NCI-H82 (cell line): ENCODE measurements at places on chromosomes 3 and 15.

DNA sequence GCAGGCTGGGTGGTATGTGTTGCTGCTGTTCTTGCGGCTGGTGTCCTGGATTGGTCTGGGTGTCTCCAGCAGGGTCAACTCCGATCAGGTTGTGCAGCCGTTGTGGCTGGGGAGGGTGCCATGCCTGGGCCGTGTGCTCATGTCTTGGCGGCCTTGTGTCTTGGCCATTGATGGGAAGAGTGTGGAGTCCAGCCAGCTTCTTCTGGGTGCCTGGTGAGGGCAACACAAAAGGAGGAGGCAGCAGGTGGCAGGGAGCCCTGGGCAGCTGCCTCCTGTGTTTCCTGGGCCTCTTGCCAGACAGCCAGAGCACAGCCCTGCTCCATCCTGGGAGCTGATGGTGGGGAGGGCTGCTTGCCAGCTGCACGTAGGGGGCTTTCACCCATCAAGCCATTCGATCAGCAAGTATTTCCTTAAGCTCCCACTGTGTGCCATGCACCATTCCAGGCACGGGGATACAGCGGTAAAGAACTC lies 4.3 kb downstream of the CHAC1 start:
- no peak for DNase-seq

DNA sequence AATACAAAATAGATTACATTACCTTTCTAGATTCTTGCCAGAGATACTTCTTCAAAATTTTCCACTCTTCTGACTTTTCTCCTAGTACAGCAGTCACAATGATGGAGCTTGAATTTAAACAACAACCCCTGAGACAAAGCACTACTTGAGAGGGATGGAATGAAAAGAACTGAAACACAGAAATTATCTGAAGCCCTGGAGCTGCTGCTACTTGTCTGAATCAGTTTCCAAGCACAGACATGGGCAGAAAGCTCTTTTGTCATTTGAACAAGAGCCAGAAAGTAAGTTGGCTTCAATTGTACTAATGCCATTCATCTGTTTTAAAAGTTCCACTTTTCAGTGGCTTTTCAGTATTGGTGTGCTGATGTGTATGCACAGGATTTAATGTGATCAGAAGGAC lies 718.5 kb upstream of the ARPP21 start:
- DNase-seq = no peak

DNA sequence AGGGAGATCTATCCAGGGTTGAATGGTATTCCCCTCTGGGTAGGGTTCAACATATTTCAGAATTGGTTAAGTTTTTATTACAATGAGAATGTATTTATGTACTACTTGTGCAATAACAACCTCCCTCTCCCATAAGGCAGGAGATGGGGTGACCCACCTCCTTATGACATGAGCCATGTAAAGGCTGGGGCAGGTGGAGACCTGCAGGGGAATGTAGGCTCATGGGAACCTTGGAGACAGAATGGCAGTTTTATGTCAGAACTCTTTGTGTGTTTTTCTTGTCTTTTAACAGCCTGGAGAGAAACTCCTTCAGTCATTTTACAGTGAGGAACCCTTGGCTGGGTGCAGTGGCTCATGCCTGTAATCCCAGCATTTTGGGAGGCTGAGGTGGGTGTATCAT lies 24.6 kb upstream of the INSYN1 start:
- DNase-seq = no peak

- no peak for DNase-seq
Measured at GRCh38 chr15:52800828-52801747, 11.0 kb upstream of the ONECUT1 start.

GRCh38 chr15:52006702-52007340 lies 12.2 kb upstream of the MAPK6 start:
- DNase-seq = no peak

- DNase-seq = no peak
Measured at GRCh38 chr15:41934843-41935242, 37.5 kb downstream of the EHD4 start.

GRCh38 chr3:108528459-108529252 lies 18.3 kb upstream of the MYH15 start:
- no peak for DNase-seq

DNA sequence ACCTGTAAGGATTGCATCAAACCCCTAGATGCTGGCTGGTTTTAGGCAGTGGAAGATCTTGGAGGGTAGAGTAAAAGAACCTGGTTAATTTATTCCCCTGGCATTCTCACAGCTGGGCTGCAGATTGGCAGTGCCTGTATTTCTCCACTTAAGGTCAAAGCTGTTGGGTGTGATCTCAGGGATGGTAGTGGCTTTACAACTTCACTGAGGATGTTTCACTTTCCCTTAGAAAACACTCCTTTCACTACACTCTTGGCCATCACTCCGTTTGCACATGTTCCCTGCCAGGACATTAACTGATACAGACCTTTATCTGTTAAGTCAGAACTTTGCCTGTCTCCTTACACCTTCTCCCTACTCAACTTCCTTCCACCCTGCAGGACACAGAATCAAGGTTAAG lies 779.1 kb upstream of the SEMA6D start:
- DNase-seq = no peak

- DNase-seq = peak; percentile 57
Measured at GRCh38 chr3:109353057-109353456, 15.7 kb upstream of the DPPA4 start.

GRCh38 chr3:63910891-63911290 lies 1.3 kb downstream of the SCAANT1 start:
- DNase-seq = no peak

GRCh38 chr15:31448635-31448979 lies 122.0 kb downstream of the KLF13 start:
- DNase-seq = no peak

DNA sequence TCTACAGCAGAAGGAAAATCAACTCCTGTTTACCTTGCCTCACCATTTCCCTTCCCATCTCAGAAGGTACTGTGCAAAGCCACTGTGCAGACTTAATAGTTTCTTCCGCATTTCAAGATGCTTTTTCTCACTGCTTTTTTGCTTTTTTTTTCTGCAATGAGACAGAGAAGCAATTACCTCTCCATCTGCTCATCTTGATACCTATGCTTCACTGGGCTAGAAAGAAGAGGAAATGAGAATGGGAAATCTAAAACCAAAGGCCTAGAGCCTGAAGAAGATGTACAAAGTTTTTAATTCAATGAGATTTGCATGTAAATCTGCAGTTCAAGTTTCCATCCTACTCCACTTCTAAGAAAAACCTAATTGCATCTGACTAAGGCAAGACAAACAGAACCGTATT lies 238.1 kb upstream of the SETMAR start:
- DNase-seq = no peak

DNA sequence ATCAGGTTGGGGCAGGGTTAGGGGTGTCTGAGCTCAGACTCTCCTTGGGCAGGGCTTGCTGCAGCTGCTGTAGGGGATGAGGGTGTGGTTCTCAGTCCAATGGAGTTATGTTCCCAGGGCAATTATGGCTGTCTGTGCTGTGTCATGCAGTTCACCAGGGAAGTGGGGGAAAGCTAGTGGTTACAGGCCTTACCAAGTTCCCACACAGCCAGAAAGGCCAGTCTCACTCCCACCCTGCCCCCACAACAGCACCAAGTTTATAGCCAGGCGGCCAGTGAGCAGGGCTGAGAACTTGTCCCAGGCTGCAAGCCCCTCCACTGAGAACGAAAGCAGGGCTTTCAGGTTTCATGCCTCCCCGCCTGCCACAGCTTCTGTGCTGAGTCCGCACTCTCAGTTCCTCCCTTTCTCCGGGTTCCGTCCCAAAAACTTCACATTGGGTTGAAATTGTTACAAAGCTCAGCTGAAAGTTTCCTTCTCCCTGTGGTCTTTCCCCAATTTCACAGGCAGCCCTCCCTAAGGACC lies 19.6 kb upstream of the CPOX start:
- no peak for DNase-seq

DNA sequence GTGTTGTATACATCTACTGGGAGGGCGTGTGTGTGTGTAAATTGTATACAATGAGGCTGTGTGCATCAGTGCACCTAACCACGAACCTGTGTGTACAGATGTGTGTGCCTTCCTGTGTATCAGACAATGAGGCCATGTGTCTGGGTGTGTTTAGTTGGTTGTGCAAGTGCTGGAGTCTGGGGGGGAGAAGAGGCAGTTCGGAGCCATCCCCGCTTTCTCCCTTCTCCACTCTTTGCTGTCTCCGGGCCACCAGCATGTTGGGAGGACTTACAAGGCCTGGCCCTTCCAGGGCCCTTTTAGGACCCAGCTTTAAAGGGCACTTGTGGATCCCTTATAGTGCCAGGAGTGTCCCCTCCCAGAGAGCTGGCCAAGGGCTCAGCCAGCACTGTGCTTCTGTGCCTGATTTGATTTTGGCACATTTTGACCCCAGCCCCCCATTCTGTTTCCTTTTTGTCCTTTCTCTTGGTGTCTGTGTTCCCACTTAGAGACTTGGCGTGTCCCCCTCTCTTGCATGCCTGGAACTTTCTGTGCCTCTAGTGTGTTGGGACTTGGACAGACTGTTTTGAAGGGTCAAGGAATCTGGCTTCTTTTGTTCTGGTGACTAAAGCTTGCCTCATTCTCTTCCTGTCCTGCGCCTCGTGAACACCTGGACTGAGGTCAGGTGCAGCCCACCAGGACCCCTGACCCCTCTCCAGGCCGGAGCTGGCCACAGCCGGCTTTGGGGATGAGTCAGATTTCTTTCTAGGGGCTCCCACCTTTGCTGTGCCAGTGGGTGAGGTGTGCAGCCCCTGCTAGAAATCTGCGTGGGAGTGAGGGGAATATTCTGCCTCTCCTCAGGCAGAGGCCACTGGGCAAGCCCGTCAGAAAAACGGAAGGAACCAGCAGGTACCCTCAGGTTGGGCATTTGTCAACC lies 1.5 kb downstream of the CTDSPL start:
- DNase-seq = peak; percentile 12

GRCh38 chr3:109131276-109131675 lies 5.2 kb upstream of the C3orf85 start:
- DNase-seq = peak; percentile 44

- peak; percentile 45 for DNase-seq
Measured at GRCh38 chr15:92499731-92500530, 106.2 kb downstream of the ST8SIA2 start.

GRCh38 chr3:49009396-49009795 lies 2.2 kb downstream of the WDR6 start:
- DNase-seq = no peak
